ENCODE measurements at places on chromosomes 4 and X.

- no peak for DNase-seq
Measured at GRCh38 chr4:76714226-76714625, 183.7 kb downstream of the SOWAHB start.

DNA sequence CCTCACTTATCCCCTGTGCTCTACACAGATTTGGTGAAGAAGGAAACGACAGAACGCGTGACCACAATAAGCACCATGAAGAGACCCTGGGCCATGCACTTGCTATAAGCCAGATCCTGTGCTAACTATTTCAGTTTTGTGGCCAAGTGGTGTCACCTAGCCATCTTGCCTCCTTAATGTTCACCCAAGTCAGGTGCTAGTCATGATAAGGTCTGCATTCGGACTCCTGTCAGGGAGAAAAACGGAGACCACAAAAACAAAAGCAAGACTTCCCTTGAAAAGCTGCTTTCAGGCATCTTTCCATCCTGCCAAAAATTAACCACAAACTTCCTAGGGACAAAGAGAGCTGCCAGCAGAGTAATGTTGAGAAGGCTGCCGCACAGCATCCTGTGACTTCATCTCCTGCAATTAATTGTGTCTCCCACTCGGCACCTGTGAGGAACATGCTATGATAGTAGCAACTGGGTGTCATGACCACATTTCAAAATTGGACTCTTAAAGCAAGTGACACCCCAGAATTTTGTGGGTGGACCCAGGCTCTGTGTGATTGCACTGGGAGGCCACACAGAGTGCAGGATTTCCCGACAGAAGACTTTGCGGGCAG is 8.8 kb upstream of the IDS start:
- no peak for DNase-seq

DNA sequence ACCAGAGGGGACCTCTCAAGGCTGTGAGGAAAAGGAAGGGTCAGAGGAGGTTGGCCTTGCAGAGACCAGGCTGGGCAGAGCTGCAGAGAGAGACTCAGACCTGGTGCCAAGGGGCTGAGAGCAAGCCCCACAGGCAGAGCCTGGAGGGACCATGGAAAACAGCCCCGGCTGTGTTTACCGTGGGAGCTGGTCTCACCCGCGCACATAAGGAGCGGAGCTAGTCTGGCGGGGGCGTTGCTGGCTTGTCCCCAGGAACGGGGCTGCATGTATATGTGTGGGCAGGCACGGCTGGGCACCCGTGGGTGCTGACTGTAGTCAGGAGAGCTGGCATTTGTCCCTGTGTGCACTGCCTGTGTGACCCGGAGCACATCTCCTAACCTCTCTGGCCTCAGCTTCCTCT is 45.7 kb downstream of the C4orf50 start:
- DNase-seq: no peak

DNA sequence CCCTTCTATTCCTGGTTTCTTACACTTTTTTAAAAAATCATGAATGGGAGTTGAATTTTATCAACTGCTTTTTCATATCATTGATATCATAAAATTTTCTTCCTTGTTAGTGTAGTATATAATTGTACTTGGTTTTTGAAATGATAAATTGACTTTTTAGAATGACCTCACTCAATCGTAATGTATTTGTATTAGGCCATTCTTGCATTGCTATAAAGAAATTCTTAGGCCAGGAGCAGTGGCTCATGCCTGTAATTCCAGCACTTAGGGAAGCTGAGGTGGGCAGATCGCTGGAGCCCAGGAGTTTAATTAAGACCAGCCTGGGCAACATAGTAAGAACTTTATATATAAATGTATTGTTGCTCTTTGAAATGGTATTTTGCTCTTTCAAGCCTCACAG is 6.3 kb downstream of the EXOC1 start:
- no peak for DNase-seq
